Left ventricle myocardium superior (tissue), 1 donor: ENCODE measurements at places on chromosomes 3 and 15. TPM values are rescaled to one million over a fixed set of nuclear protein-coding genes. Genes with fewer than 3 reads are reported as not detected.

The RBPMS2 gene
- 213 TPM for total RNA-seq

The WDR93 gene
- not detected for total RNA-seq

The FAM43A gene
- total RNA-seq = 13.9 TPM

- DNase-seq = no peak
Measured at GRCh38 chr15:83919319-83919830, 265.5 kb downstream of the ADAMTSL3 start.

DNA sequence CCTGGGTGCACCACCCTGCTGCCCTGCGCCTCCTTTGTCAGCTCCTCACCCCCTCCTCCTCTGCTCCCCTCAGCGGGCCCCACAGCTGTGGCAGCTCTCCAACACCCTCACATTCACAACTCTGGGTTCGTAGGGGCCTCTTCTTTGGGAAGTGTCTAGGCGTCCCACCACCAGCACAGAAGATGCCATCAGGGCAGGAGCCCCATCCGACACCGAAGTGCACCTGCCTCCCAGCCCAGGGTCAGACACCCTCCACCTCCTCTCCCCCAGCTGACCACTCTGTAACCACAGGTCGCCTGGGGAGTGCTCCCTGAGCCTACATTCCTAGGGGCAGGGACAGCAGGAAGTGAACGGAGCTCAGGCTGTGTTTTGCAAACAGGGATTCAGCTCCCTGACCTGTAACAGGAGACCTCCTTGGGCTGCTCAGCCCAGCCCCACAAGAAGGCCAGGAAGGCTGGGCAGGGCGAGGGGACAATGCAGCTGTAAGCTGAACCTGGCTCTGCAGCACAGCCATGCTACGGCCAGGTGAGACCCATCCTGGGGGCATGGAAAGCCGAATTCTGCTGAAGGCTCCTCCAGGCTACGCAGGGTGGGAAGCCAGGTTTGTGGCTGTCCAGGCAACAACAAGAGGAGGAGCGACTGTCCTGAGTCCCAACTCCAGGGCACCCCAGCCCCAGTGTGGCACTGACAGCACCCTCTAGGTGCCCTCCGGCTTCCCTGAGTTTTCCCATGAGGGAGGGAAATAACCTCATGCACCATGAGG is 269.0 kb downstream of the GOLGA6L6 start:
- no peak for DNase-seq

The RGMA gene
- total RNA-seq = 27.0 TPM

The BTLA gene
- not detected for total RNA-seq

GRCh38 chr15:55468321-55468720 is 39.7 kb downstream of the DNAAF4 start:
- DNase-seq = no peak

- DNase-seq = no peak
Measured at GRCh38 chr15:72912996-72913395, 129.4 kb upstream of the ADPGK start.

DNA sequence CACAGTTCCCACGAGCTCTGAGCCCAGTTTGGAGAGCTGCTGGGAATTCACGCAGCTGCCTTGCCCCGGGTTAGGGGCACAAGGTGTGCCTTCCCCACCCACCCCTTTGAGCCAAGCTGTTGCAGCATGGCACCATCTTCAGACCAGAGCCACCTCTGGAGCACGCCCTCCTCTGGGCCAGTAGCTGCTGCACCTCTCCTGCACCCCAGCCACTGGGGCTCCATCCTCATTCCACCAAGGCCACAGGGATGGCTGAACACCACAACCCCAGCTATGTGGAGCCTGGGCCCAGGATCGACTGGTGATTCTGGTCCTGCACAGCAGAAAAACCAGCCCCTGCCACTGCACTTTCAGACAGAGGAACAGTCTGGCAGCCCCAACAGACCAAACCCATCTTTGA is 25.7 kb downstream of the TUBGCP5 start:
- DNase-seq = no peak

DNA sequence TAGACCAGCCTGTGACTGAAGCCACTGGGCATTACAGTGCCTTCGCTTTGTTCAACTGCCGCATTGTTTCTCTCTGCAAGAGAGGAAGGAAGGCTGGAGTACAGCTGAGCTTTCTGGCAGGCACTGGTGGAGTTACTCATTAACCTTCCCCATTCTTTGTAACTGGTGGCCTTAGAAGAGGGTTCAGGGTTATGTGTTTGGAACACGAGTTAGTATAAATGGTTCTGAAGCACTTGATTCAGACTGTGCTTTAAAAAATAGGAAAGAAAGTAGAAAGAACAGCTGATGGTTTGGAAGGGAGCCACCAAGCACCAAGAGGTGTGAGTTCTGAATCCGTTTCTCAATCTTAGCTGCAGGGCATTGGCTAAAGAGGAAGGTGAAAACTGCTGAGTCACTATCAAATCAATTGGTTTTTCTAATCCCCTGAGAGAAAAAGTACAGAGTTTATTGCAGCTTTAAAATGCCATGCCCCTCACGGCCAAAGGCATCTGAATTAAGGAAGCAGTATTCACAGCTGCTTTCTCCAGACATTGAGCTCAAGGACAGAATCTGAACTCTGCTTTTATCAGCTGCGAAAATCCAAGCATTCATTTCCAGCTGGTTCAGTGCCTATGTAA is 3.6 kb downstream of the HGD start:
- DNase-seq = no peak

- DNase-seq = no peak
Measured at GRCh38 chr3:130755666-130756065, 9.0 kb upstream of the PIK3R4 start.

- DNase-seq = no peak
Measured at GRCh38 chr3:149421764-149422163, 44.3 kb upstream of the TM4SF1 start.

DNA sequence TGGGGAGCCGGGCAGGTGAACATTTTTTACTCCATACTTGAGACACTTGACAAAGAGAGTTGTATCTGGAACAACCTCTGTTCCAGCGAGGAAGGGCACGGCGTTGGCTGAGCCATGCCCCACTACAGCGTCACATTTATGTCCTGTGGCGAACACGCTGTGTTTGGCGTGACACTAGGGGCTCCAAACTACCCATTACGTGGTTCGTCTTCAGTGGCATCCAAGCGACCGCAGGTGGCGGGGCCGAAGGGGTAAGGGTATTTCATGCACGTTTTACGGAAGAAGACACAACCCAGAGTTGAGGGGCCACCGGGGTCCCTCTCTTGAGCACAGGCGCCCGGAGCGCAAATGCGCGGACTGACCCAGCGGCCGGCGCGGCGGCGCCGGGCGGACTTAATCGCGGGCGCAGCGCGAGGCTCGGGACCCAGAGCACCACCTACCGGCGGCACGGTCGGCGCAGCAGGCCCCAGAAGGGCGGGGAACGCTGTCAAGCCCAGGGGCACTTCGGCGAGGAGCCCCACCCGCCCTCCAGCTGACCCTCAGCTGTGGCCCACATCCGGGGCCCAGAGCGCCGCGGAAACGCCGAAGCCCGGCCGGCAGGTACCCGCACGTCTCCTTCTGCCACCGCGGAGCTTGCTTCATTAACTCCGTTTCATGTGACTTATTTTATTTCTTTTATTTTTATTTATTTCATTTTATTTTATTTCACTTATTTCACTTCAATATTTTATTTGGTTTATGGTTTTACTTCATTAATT is 36.4 kb upstream of the TRIM71 start:
- DNase-seq = peak; percentile 88

- DNase-seq = no peak
Measured at GRCh38 chr3:100107221-100107814, 7.0 kb downstream of the FILIP1L start.
